Caki2 (cell line): ENCODE measurements at places on chromosomes 16 and 17. TPM values are rescaled to one million over a fixed set of nuclear protein-coding genes. Genes with fewer than 3 reads are reported as not detected.

DNA sequence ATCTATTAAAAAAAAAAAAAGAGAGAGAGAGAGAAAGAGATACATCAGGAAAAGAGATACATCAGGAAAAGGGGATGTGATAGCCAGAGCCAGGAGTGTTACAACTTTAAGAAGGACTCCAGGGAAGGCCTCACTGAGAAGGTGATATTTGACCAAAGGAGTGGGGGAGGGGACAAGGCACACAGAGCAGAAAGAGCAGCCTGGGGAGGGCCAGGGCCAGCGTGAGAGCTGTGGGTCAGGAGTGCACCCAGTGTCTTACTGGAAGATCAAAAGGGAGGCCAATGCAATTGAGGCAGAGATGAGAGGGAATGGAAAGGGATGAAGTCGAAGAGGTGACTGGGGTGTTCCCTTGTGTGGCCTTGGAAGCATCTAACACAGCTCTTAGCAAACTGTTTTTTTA lies 7.7 kb downstream of the ASPHD1 start:
- DNase-seq: no peak

GRCh38 chr16:69581297-69581696 lies 15.5 kb downstream of the NFAT5 start:
- DNase-seq: no peak

- no peak for DNase-seq
Measured at GRCh38 chr16:85062323-85062722, 34.7 kb downstream of the KIAA0513 start.

- DNase-seq: no peak
Measured at GRCh38 chr16:17347624-17348023, 123.1 kb downstream of the XYLT1 start.

Gene ABCC12
- total RNA-seq: not detected in 2 replicates

DNA sequence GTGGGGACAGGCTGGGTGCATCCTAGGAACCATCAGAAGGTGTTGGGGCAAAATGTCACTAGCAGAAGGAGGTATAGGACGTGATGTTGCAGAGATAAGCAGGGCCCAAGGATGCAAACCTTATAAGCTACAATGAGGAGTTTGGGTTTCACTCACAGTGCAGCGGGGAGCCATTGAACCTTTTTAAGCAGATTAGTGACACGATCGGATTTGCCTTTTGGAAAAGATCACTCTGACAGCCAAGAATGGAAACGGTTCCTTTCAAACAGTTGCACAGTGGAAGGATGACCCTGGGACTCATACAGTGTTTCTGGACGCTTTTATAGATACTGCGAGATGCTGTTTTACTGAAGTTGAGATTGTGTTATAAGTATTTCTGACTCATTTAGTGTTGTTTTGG lies 131.8 kb upstream of the CACNG3 start:
- DNase-seq: no peak

- DNase-seq: no peak
Measured at GRCh38 chr17:43412166-43412565, 13.4 kb downstream of the ARL4D start.

DNA sequence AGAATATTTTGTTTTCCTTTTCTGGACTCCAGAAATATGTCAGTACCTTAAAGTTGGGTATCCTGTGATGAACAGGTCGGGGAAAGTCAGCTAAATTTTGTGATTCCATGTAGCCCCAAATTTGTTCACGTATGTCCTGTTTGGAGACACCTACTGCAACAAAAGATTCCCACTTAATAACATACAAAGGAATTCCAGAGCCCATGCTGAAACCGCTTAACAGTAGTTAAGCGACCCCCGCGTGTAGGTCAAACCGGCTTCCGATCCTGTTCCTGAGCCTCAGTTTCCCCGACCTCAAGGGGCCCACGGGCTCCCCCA lies 477 bp downstream of the MTHFSD start:
- DNase-seq: no peak

DNA sequence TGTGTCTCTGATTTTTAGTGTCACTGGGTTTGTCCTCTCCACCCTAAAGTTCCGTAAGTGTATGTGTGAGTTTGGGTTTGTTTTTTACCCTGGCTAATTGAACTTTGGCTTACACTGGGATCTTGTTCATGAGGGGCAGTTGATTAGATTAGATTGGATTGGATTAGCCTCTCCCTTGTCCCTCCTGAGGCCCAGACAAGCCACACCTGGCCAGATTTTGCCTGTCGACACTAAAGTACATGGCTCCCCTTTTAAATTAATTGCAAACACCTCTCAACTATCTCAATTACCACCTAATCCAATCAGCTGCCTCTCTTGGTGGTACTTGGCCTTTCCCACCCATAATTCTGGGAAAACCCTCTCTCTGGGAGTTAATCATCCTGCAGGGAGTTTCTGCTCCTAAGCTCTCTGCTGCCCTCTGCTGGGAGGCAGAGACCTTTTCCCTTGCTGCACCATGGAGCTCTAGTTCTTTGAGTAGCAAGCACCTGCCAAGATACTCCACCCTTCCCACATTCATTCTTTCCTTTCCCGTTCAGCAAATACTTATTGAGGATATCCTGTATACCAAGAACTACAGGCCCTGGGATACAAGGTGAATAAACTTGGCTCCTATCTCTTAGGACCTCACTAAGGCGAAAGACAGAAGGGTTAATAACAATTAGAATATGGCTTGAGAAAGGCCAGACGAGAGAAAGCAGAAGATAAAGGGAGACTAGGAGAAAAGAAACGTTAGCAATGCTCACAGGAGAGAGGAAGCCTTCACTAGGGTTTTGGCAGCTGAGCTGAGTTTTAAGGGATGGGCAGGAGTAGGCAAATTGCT lies 60.0 kb upstream of the MPHOSPH6 start:
- DNase-seq: peak; percentile 31

DNA sequence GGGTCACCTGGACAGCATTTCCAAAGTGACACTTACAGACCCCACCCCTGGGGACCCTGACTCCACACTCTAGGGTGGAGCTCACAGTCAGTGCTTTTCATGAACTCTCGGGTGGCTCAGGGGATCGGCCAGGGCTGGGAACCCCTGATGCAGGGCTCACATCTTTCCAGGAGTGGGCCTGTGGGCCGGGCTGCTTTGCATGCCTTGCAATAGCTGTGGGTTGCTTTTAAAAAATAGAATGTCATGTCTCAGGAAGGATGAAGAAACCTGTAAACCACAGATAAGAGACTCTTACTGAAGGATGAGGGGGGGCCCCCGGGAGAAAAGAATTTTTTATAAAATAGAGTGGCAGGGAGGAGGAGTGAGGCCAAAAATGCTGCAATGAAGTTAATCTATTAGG lies 40.2 kb downstream of the RBFOX3 start:
- DNase-seq: no peak
